Activated CD8-positive, alpha-beta memory T cell treated with anti-CD3 and anti-CD28 coated beads for 4 hours (primary cell): ENCODE measurements at places on chromosomes 16 and 17.

DNA sequence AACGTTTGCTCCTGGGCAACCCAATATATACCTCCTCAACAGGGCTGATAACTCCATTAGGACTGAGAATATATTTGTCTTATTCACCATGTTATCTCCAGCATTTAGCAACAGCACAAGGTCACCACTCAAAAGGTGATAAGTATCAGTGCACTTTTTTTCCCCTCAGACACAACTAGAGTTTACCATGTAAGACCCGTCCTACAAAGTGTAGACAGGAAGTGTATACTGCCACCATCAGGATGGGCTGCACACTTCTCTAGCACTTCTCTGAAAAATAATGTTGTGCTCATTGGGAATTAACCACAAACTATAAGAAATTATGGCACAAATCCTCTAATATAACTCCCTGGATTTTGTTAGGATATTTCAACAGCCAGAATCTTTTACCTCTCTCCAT, 5.7 kb upstream of the VAT1L start:
- no peak for DNase-seq

DNA sequence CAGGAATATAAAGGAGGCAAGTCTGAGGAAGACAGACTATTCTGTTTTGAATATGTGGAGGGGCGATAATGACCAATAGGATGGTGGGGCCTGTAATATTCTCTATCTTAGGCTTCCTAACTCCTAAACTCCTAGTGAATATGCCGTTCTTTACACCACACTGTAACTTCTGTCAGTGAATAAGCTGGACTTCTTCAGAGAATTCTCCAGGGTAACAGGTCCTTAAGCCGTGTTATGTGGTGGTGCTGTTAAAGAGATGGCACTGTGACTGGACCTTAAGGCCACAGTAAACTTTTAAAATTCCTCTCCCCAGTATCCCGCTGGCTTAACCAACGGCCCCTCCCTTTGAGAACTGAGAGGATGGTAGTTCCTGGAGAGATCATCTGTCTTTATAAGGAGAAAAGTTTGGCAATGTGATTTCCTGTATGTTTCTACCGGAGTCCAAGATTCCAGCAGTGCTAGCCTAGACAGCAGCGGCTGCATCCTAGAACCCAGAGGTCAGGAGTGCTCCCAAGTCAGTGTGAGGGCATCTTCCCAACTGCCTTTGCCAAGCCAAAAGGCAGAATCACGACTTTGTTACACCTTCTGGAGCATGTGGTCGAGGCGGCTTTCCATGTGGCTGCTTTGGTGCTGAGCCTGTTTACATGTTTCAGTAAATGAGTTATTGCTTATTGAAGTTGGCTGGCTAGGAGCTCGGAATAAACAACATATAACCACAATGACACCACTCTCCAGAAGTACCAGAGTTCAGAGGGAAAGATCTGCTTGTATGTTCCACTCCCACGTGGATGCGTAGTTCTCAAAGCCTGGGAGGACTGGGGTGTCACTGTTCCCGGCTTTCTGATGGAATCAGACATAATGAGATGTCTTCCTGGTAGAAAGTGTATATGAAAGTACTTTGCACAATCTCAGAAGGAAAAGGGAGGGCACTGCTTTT, 41.0 kb downstream of the TUBD1 start:
- no peak for DNase-seq

DNA sequence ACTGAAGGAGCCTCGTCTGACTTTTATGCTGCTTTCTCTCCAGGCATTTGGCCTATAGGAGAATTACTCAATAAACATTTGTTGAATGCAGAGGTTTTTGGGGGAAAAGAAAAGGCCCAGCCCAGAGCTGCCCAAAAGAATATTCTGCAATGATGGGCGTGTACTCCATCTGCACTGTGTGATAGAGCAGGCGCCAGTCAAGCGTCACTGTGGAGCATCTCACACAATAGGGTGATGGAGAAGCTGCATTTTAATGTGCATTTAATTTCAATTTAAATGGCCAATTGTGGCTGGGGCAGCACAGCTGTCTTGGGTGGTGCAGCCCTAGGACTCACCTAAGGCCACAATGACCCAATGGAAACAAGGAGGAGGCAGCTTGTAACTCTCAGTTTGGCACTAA, 20.6 kb downstream of the GLYR1 start:
- DNase-seq: no peak

DNA sequence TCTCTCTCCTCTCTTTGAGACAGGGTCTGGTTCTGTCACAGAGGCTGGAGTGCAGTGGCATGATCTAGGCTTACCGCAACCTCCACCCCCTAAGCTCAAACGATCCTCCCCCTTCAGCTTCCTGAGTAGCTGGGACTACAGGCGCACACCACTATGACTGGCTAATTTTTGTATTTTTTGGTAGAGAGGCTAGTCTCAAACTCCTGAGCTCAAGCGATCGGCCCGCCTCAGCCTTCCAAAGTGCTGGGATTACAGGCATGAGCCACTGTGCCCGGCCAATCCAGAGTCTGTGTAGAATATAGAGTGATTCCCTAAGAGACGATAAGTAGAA, 65.8 kb upstream of the RPH3AL start:
- DNase-seq: peak; percentile 41

- no peak for DNase-seq
Measured at GRCh38 chr17:71437166-71437565, 683.7 kb upstream of the SOX9 start.

- DNase-seq: no peak
Measured at GRCh38 chr17:80796430-80796861, 195.2 kb upstream of the CHMP6 start.

- no peak for DNase-seq
Measured at GRCh38 chr17:81511554-81511803, 1.1 kb downstream of the ACTG1 start.
